Kidney (tissue), 22 donors: ENCODE measurements at places on chromosomes 7 and 10.

DNA sequence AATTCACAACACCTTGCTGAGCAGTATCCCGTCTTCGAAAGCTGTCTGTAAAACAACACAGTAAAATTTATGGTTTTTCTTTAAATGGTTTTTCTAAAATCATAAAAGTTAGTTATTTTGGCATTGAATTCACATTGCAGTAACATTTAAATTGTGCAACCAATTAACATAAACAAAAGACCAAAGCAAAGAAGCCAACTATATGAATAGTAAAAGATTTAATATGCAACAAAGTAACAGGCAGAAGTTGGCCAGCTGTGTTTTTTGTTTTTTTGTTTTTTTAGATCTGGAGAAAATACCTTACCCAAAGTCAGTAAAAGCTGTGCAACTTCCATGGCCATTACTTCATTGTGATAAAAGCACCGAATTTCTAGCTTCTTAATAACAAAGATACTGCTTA is 11.3 kb downstream of the SRI start:
- H3K4me1 ChIP-seq, result no peaks in the 10 kb centered on the region
- no peak overlapping the region for H3K27ac ChIP-seq
- no peak overlapping the region for H3K4me3 ChIP-seq
- DNase-seq, result no peak

DNA sequence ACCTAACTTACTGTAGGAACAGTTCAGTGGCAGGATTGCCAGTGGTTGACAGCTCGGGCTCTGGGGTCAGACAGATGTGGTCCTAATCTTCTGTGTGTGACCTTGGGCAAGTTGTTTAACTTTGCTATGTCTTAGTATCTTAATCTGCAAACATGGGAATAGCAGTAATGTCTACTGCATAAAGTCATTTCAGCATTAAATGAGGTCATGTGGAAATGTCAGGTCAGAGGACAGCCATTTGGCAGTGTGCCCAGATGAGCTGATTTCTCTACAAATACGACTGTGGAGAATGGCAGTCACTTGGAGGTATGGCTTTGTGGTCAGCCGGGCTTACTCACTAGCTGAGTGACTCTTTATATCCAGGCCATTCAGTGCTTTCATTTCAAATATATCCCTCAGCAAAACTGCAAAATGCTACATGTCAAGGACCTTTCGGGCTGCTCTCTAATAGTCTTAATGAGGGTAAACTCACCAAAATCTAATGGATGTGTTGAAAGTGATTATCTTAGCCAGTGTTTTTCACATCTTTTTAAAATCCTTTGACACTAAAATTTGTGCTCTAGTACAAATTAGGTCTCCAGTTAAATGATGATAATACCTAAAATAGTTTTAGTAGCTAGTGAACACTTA is 171.4 kb downstream of the ST7 start:
- peaks cover 10% of the 10 kb centered on the region for H3K4me1 ChIP-seq
- H3K4me3 ChIP-seq, result no peak overlapping the region
- peak; percentile 78 for DNase-seq
- no peaks in the 10 kb centered on the region for H3K27me3 ChIP-seq

GRCh38 chr7:18874880-18875279 is 242.6 kb downstream of the TWIST1 start:
- no peak overlapping the region for H3K27ac ChIP-seq
- no peak overlapping the region for H3K4me3 ChIP-seq
- H3K36me3 ChIP-seq, result no peaks in the 10 kb centered on the region
- H3K27me3 ChIP-seq, result no peaks in the 10 kb centered on the region

DNA sequence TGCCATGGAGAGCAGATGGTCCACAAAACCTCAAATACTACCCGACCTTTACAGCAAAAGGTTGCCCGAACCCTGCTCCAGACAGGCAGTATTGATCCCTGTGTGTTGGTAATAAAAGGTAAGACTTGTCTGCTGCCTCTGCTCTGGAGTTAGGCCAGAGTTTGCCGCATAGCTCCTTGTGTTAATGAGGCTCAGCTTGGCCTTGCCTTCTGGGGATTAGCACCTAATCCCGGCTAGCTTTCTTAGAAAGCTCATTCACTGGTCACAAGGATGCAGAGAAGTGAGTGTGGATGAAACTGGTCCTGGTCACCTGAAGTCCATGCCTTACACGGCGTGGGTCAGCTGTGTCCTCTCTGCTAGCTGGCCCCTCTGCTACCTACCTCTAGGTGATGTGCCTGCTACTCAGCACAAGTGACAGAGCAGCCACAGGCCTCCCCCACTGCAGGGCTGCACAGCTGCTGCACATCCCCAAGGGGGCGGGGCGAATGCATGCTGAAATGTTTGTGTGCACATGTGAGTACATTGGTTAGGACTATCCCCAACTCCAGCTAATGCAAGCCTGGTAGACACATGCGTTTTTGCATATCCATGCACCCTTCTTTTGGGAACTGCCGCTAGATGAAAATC is 31.7 kb upstream of the SYPL1 start:
- H3K27me3 ChIP-seq, result no peaks in the 10 kb centered on the region
- no peak for DNase-seq
- H3K27ac ChIP-seq, result no peak overlapping the region
- H3K4me1 ChIP-seq, result peaks cover 11% of the 10 kb centered on the region

DNA sequence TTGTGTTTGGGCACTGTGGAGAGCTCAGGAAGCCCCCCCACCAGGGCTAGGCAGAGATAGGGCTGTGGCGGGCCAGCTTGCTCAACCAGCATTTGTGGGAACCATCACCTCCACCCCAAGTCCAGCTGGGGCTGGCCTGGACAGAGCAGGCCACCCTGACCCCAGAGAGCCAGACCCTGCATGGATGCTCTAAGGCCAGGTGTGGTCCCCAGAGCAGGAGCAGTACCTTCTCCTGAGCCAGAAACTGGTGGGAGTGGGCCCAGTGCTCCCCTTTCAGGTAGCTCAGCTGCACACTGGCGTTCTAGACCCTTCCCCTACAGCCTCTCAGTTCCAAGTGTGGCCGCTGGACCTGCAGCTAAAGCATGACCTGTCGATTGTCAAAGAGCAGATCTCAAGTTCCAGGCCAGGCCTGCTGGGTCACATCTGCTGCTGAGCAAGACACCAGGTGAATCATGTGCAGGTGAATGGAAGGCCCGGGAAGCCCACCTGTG is 57.2 kb downstream of the RASGEF1A start:
- no peak overlapping the region for H3K4me3 ChIP-seq
- H3K27ac ChIP-seq, result no peak overlapping the region
- no peaks in the 10 kb centered on the region for H3K36me3 ChIP-seq
- no peak for DNase-seq
- no peaks in the 10 kb centered on the region for H3K27me3 ChIP-seq

GRCh38 chr10:72367301-72367960 is 12.7 kb upstream of the DNAJB12 start:
- H3K27me3 ChIP-seq, result no peaks in the 10 kb centered on the region
- H3K27ac ChIP-seq, result no peak overlapping the region
- DNase-seq, result peak; percentile 14
- H3K4me3 ChIP-seq, result no peak overlapping the region
- H3K36me3 ChIP-seq, result peaks cover 11% of the 10 kb centered on the region
